Stimulated activated CD8-positive, alpha-beta memory T cell treated with anti-CD3 and anti-CD28 coated beads, Interleukin-4, amount 100 ng/mL, for 1 hour (primary cell): ENCODE measurements at places on chromosomes 13 and 19.

- no peak for DNase-seq
These were observed 210.9 kb upstream of the SPRY2 start for GRCh38 chr13:80551650-80552497.

- DNase-seq, result no peak
These were observed 53.3 kb downstream of the TEX26 start for GRCh38 chr13:30985637-30986205.

- no peak for DNase-seq
These were observed 25.0 kb downstream of the HNRNPM start for GRCh38 chr19:8469613-8470368.

GRCh38 chr19:51000981-51001380, 423 bp downstream of the KLK8 start:
- DNase-seq, result no peak

- no peak for DNase-seq
These were observed 30.3 kb downstream of the ZNF763 start for GRCh38 chr19:11995174-11995573.

DNA sequence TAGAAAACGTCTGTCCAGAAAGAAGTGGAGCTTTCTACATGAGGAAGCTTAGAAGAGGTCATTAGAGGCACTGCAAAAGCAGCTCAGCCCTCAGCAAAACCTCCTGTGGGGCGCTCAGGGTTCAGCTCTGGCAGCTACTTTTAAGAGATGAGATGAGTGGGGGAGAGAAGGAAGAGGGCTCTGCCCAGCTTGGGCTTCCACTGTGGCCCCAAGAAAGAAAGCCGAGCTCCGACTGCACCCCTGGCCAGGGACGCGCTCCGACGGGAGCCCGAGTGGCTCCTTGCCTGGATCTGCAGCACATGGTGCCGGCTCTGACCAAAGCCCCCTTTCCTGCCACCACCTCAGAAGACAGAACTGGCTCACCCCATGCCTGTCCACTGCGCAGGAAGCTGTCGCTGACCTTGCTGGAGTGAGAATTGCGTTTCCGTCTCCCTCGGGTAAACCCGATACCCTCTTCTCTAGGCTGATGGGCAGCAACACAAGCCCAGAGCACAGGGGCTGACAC, 36.4 kb downstream of the NAXD start:
- no peak for DNase-seq

DNA sequence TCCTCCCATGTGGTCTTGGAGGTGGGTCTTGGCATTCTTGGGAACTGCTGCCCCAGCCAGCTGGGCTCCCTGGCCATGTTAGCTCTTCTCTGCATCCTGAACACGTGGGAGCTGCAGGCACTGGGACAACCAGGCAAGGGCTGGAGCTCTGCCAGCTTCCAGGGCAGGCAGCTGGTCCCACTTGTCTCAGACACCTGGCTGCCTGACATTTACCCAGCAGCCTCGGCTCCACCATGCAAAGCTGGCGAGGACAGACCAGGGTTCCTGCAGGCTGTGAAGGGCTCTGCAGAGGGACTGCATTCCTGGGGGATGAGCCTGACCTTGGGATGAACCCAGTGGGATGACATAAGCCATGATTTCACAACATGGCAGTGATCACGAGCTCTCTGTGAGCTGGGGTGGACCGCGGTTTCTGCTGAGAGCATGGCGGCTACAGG, 99.0 kb upstream of the TSHZ3 start:
- DNase-seq, result no peak

- no peak for DNase-seq
These were observed 71.3 kb downstream of the SLC7A1 start for GRCh38 chr13:29524176-29524575.

DNA sequence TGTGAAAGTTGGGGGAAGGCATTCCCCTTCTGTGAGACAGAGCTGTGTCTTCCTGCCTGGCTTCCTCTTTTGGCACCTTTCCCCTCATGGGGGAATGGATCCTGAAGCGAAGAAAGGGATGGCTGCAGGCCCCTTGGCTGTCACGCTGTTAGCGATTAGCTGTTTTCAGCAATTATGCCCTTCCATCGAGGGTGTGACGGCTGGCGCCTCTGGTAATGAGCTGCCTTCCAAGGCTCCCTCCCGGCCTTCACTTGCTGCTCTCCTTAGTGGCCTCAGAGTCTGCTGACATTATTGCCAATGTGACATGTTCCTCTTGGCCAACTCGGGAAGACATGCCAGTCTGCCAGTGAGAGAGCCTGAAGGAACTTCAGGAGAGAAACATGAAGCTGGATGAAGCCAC, 162.1 kb downstream of the ZIC5 start:
- no peak for DNase-seq

GRCh38 chr19:33400856-33401682, 27.6 kb downstream of the CEBPG start:
- no peak for DNase-seq

DNA sequence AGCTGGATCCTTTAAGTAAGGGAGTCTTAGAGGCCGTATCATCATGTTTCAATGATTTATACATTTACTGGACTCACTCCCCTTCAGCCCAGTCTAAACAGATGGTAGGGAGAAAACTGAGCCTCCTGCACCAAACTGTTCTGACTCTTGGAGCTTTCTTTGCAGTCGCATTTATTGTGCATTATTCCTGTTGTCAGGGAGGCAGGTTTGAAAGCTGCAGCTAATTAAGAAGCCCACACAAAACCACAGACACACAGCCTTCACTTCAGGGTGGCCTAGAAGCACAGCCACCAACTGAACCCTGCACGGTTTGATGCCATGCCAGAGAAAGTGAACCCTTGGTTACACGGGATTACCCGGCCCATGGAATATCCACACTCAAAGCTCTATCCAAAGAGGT, 911.0 kb downstream of the UQCRFS1 start:
- no peak for DNase-seq

GRCh38 chr13:42215578-42216421, 56.2 kb upstream of the AKAP11 start:
- DNase-seq, result no peak

GRCh38 chr19:10384580-10384979, 4.2 kb upstream of the TYK2 start:
- no peak for DNase-seq

DNA sequence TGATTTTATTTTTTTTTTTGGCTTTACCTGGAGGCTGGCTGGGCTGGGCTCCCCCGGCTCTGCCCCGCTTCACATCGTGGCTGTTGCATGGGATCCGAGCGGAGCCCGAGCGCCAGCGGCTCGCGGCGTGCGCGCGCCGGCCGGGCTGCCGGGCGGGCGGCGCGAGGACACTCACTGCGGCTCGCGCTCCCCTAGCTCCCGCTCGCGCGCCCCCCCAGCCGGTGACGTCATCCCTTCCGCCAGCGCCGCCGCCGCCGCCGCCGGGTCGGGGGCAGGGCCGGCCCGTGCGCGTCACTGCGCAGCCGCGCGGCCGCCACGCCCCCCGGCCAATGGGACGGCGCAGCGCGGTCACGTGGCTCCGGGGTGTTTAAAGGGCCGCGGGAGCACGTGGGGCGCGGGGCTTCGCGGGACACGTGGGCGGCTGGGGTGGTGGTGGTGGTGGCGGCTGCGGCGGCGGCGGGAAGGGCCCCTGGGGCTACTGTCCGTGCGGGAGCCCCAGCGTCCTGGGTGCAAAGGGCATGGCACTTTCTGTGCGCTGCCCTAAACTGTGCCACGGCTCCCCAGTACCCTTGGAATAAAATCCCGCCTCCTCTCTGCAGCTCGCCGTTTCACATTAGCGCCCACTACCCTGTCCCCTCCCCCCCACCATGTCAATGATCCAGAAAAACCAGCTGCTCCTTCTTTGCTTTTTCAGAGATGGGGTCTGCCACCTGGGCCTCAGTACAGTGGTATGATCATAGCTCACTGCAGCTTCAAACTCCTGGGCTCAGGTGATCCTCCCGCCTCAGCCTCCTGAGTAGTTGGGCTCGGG, at the start of gene PTPRS:
Gene PTPRS, minus strand, starts transcription at position 176 of the 811 bp plus-strand sequence. CDS start 54,672 bp downstream, outside the sequence.
- peak; percentile 28 for DNase-seq

DNA sequence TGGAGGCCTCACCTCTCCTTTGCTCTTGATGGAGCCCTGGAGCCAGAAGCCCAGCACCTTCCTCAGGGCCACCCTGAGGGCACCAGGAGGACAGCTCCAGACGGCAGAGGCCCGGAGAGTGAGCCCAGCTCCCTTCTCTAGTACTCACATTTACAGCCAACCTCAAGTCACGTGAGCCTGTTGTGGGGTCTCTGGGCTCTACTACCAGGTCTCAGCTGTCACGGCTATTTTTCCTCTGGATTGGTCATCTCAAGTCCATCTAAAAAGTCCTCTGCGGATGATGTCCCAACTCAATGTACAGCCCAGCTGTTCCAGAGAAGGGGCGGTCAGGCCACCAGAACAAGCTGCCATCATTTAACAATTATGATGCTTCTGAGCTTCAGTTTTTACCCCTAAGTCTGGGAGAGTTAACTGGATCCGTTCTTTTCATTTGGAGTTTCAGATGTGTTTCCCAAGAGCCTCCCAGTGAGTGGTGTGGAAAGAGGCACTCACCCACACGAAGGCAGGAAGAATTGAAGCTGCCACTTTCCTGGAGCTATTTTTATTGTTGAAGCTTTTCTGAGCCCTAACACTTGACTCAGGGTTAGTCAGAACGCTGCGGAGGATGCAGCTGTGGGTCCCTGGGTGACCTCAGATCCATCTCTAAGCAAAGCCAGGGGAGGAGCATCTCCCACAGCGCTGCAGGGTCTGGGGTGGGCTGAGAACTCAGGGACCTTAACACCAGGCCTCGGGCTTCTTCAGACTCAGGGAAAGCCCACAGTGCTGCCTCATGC, 143.5 kb upstream of the UBL3 start:
- DNase-seq, result no peak

- no peak for DNase-seq
These were observed 458.4 kb downstream of the SLITRK1 start for GRCh38 chr13:83423861-83424260.

DNA sequence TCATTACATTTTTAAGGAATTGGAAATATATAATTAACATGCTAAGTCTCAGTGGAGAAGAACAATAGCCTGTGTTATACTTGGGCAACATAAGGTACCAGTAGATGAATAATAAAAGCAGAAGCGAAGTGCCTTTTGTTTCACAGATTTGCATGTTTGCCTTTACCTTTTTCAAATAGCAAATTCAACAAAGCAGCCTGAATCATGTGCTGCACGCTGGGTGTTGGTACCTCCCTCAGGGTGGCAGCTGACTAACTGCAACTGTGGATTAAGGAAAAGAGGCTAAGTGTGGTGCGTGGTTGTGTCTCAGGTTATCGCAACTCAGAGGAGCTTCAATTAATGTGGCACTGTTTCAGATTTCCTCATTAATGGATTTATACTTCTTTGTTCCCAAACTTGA, 189.0 kb downstream of the LMO7 start:
- no peak for DNase-seq

DNA sequence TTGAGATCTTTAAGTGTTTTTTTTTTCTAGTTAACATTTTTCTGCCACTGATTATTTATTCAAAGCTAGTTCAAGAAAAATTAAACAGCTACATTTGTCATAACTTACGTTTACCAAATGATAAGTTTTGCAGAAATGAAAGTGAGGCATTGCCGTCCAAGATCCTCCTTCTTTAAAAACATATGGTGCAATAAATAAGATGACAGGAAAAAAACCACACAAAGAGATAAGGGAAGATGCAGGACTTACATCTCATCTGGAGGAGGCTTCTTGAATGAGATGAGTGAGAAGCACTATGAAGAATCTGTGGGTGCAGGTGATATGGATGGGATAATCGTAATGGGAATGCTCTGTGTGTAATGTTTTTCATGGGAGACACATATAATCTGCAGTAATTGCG, 12.4 kb downstream of the TNFSF13B start:
- no peak for DNase-seq

GRCh38 chr19:12783291-12783848, 7.9 kb upstream of the JUNB start:
- DNase-seq, result no peak

GRCh38 chr19:8608941-8609278, 1.6 kb downstream of the ADAMTS10 start:
- DNase-seq, result no peak

DNA sequence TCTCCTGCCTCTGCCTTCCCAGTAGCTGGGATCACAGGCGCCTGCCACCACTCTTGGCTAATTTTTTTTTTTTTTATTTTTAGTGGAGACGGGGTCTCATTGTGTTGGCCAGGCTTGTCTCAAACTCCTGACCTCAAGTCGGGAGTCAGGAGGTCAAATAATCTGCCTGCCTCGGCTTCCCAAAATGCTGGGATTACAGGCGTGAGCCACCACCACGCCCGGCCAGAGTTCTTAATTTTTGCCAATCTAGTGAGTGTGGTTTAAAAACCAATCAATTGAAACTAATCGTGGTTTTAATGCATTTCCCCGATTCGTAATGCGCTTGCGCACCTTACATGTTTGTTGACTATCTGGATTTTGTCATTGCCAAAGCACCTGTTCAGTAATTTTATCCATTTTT, 37.0 kb downstream of the SKA3 start:
- DNase-seq, result no peak

DNA sequence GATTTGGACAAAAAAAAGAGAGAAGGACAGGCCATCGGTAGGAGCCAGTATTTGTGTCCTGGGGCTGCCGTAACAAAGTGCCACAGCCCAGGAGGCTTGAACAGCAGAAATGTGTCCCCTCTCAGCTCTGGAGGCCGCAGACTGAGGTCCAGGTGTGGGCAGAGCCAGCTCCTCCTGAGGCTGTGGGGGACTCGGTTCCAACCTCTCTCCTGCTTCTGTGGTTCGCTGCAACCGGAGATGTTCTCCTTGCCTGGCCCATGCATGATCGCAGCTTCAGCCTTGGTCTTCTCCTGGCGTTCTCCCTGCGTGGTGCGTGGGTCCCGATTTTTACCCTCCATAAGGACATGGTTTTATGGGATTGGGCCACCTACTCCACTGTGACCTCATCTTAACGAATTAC, 85.9 kb upstream of the SOX1 start:
- no peak for DNase-seq

DNA sequence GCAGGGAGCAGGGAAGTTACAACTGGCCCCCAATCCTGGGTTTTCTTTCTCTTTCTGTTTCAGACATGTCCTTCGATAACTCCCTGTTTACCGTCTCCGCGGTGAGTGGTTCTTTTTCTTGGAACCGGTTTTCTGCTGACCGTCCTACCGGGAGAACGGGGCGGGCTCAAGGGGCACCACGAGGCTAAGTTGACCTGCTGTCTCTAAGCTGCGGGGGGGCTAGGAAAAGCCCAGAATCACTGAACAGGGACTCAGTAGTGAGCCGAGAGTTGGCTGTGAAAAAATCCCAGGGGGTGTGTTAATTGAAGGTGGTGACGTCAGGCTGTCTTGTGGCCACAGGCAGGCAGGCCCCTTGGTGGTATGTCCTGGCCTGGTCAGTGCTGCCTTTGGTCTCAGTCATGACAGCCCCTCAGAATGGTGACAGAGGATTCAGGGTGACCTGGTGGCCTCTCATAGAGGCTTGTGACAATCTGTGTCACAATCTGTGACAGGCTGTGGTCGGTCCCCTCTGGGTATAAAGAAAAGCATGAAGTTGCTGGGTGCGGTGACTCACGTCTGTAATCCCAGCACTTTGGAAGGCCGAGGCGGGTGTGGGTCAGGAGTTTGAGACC, 8.1 kb upstream of the CARM1 start:
- no peak for DNase-seq

DNA sequence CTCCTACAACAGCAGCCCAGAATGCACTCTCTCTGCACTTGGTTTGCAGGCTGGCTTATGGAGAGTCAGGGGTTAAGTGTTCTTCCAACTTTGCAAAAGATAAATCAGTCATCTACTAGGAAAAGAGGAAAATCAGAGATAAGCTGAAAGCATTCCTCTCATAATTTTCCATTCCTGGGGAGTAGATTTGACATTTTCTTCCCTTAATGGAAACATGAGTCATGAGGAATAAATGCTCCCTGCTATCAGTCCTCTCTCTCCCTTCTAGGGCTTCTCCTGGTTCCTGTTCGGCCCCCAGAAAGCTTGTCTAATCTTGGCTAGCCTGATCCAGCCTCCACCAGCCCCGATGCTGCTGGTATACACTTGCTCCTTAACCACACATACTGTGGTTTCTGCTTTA, 28.4 kb upstream of the ENOX1 start:
- DNase-seq, result no peak

GRCh38 chr13:33087790-33088189, 71.6 kb downstream of the KL start:
- DNase-seq, result no peak
